ENCODE measurements at places on chromosomes 13 and 19.

DNA sequence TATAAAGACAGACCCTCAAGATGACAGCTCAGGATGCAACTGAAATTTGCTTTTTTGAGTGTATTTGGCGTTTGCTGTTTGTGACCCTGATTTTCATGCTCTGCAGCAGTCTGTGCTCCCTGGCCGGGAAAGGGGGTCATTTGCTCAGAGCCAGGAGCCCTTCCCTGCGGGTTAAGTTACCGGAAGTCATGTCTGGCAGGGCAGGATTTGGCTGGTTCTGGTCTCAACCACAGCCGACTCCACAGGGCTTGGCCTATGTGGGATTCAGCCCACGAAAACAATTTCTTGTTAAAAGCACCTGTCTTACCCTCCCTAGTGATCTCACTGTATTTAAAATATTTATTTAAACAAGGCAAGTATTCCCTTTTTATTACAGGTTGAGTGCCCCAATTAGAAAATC, 22.6 kb downstream of the MCF2L start:
- DNase-seq = no peak

DNA sequence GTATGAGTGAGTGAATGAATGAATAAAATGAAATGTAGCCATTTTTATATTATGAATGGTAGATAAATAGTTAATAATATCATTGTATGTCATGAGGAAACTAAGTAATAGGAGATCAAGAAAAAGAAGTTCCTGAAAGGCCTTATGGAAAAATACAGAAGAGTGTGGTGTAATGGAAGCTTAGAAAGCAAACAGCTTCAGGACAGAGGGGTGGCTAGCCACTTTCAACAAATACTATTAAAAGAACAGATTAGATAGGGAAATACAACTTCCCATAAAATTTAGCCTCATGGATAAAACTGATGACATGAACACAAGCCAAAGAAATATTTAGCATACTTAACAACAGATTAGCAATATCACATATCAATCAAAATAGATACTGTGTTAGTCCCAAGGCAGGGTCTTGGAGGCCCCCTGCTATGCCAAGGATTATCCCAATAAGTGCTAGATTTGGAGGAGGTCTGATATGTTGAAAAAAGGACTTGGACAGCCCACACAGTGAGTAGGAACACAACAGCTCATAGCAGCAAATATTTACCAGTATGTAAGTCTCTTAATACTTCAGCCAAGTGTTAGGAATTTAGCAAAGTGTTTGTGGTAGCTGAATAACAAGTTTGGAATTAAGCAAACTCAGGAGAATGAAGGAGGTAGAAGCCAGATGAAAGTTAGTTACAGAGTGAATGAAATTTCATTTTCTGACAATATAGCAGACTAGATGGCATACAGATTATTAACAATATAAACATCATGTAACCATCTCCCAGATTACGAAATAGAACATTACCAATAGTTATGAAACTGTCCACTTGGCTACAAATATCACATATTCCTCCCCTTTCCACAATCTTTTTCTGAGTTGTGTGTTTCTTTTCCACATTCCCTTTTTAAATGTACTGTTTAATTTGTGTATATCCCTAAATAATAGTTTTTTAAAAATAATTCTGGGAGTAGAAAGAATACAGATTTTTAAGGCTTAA, 1632.0 kb downstream of the PCDH9 start:
- no peak for DNase-seq

GRCh38 chr13:34360702-34361101, 542.8 kb downstream of the RFC3 start:
- DNase-seq = no peak

GRCh38 chr13:24668955-24669582, 11.1 kb upstream of the ATP12A start:
- no peak for DNase-seq

- DNase-seq = no peak
Measured at GRCh38 chr19:39399668-39400050, 7.0 kb upstream of the ZFP36 start.

DNA sequence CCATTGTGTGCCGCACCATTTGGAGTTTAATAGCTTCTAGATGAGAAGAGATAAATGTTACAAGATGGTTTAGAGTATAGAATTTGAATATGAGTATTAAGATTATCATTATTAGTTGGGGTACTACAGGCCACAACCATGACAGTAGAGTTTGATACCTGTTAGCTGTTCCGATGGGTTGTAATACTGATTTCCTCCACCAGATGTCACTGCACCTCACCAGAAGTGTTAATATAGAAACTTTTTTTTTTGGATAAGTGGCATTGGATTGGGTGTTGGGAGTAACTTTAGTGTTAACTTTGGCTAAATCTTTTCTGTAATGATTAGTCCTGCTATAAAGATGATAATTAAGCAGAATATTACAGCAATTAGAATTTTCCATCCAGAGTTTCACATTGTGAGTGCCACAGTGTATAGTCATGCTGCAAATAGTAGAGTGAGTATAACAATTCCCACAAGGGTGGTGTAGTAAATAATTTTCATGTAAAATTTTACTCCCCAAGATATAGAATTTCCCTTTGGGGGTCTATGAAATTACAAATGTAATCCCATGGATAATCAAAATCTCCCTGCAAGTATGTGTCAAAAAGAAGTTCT, 56.3 kb downstream of the PSG3 start:
- DNase-seq = no peak

GRCh38 chr19:806815-807421, 9.7 kb downstream of the PTBP1 start:
- no peak for DNase-seq

DNA sequence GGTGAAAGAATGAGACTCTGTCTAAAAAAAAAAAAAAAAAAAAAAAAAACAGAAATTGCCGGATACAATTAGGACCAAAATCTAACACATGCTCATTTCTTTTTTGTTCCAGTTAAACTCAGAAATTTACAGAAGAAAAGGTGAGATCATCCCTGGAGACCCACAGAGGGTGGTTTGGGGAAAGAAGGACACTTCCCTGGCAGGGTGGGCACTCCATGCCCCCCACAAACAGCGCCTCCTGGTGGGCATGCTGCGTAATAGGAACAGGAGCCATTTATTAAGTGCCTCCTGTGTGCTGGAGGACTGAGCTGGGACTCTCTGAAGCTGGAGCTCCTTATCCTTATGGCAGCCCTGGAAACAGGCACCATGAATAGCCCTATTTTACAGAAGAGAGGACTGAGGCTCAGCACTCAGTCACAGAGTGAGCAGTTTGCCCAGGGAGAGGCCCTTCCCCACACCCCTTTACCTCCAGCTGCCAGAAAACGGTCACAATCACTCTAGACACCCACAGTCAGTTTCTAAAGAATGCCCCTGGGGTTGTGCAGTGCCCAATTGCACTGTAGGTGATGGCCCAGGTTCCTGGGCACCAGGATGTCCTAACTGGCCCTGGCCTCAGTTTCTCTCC, 10.1 kb downstream of the C19orf38 start:
- no peak for DNase-seq

- no peak for DNase-seq
Measured at GRCh38 chr13:27077451-27077850, 94.2 kb downstream of the USP12 start.

- no peak for DNase-seq
Measured at GRCh38 chr13:51727634-51728274, 76.2 kb downstream of the DHRS12 start.

GRCh38 chr19:16153582-16154336, 10.3 kb downstream of the HSH2D start:
- no peak for DNase-seq

DNA sequence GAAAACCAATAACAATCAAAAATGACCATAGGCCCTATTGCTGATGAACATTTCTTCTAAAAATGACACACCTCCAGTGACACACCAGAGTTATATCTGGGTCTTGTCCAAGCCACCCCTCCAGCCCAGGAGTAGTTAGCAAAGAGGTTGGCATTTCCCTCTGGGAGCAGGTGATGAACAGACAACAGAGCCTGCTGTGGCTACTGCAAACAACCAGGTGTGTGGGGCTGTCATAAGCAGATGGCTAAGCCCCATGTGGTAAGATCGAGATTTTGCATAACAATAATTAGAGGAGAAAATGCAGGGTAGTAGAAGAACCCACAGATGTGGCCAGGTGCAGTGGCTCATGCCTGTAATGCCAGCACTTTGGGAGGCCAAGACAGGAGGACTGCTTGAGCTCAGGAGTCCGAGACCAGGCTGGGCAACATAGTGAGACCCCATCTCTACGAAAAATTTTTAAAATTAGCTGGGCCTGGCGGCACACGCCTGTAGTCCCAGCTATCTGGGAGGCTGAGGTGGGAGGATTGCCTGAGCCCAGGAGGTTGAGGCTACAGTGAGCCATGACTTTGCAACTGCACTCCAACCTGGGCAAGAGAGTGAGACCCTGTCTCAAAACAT, 5.0 kb downstream of the XRCC1 start:
- no peak for DNase-seq

- DNase-seq = no peak
Measured at GRCh38 chr13:49977992-49978391, 18.9 kb upstream of the TRIM13 start.

DNA sequence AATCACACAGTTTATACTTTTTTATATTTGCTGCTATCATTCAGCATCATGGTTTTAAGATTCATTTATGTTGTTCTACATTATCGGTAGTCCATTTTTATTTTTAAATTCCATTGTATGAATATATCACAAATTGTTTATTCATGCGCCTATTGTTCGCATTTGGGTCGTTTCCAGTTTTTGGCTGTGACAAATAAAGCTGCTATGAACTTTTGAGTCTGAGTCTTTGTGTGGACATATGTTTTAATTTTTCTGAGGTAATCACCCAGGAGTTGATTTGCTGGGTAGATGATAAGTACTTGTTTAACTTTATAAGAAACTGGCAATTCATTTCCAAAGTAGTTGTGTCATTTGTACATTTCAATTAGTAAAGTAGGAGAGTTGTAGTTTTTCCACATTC, 74.2 kb upstream of the CSNK1A1L start:
- DNase-seq = no peak

DNA sequence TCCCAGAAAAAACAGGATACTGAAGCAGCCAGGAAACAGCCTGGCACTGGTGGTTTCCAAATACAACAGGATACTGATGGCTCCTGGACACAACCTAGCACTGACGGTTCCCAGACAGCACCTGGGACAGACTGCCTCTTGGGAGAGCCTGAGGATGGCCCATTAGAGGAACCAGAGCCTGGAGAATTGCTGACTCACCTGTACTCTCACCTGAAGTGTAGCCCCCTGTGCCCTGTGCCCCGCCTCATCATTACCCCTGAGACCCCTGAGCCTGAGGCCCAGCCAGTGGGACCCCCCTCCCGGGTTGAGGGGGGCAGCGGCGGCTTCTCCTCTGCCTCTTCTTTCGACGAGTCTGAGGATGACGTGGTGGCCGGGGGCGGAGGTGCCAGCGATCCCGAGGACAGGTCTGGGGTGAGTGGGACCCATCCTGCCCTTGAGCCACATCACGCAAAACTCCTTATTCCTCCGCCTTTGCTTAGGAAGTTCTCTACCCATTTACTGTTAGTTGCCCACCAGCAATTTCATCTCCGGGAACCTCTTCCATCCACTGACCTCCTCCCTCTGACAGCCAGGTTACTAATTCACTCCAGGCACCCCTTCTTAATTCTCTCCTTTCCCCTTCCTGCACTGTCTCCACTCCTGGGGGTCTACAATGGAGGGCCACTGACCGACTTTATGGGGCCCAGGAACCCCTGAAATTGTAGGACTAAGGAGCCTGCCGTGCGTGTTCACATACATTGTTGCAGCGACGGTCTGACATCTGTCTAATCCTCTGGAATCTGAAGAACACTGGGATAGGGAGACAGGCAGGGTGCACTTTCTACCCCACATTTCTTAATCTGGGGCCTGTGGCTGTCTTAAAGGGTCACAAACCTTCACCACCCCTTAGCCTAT, 1.2 kb downstream of the ITPKC start:
- DNase-seq = no peak

All from stimulated activated CD4-positive, alpha-beta T cell treated with anti-CD3 and anti-CD28 coated beads, TNF-alpha, amount 100 ng/mL, for 24 hours (primary cell).